AG08396 (cell line): ENCODE measurements at places on chromosomes 7 and 10.

DNA sequence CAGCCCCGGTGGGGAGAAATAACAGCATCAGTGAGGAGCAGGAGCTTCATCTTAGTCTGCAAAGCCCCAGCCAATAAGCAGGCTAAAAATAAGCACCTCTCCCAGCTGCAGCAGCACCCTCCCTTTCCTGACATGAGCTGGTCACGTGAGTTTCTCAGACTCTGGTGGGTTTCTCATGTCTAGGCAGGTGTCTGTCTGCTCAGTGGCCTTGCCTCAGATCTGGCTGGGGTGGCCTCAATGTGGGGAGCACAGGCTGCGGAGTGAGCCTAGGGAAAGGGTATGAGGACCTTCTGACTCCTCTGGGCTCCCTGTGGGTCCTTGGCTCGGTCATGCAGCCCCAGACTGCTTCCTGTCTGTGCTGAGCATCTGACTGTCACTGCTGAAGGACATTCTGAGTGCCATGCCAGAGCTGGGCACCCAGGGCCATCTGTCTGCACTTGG lies 81.6 kb upstream of the LRRC4 start:
- no peak for DNase-seq

- no peak for DNase-seq
Observed at GRCh38 chr7:137196648-137197047, 146.9 kb downstream of the PTN start.

- DNase-seq: peak; percentile 88
Observed at GRCh38 chr7:130141161-130141883, 63.9 kb downstream of the TMEM209 start.

- DNase-seq: no peak
Observed at GRCh38 chr7:4964506-4964905, 5.5 kb upstream of the MMD2 start.

GRCh38 chr7:36600314-36600682 lies 124.0 kb downstream of the AOAH start:
- no peak for DNase-seq

DNA sequence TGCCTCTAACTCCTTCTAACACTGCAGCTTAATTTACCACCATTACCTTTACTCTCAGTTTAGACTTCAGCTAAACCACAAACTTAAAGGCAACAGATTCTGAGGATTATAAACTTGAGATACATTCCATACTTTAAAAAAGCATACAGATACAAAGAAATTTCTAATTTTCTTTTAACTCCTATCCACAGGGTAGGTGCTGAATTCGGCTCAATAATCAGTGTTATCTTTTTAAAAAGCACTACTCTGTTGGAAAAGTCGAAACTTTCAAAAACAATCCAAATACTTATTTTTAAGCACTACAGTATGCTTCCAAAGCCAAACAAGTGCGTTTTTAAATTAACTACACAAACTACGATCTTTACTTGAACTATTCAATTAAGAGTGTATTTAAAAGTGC lies 1.0 kb downstream of the SMNDC1 start:
- no peak for DNase-seq

- peak; percentile 86 for DNase-seq
Observed at GRCh38 chr7:141702047-141702567, at the start of gene DENND11. TSS of gene DENND11 (minus strand) at chr7:141702166. CDS start at chr7:141702153, 13 bp downstream.

GRCh38 chr10:11373717-11374171 lies 237.7 kb downstream of the USP6NL start:
- no peak for DNase-seq

- no peak for DNase-seq
Observed at GRCh38 chr7:99326408-99326782, 697 bp downstream of the ARPC1A start.

- DNase-seq: peak; percentile 12
Observed at GRCh38 chr7:17144322-17144721, 154.1 kb upstream of the AHR start.

DNA sequence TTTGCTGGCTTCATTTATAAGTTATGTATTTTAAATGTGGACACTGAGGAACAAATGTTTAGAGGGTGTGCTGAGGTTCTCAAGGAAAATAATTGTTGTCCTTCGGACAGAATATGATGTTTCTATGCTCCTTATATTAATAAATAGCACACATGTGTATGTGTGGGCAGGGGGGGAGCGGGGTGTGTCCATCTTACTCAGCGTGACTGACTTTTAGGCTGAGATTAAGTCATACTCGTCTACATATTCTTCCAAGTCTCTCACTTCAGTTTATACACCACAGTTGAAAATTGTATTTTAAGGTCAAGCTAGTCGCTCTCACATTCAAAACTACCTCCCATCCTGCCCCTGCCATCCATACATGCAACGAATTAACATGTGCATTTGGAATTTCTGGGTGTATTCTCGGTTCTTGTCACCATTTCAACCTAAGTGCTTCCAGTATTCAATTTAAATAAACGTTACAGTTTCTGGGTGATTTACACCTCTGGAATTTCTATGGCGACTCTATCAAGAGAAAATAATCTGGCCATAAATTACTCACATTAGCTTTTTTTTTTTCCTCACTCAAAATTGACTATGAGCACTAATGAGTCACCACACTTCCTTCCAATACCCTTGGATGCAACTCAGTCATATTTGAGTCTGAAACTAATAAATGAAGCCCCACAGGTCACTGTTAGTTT lies 3.3 kb downstream of the PCDH15 start:
- no peak for DNase-seq

DNA sequence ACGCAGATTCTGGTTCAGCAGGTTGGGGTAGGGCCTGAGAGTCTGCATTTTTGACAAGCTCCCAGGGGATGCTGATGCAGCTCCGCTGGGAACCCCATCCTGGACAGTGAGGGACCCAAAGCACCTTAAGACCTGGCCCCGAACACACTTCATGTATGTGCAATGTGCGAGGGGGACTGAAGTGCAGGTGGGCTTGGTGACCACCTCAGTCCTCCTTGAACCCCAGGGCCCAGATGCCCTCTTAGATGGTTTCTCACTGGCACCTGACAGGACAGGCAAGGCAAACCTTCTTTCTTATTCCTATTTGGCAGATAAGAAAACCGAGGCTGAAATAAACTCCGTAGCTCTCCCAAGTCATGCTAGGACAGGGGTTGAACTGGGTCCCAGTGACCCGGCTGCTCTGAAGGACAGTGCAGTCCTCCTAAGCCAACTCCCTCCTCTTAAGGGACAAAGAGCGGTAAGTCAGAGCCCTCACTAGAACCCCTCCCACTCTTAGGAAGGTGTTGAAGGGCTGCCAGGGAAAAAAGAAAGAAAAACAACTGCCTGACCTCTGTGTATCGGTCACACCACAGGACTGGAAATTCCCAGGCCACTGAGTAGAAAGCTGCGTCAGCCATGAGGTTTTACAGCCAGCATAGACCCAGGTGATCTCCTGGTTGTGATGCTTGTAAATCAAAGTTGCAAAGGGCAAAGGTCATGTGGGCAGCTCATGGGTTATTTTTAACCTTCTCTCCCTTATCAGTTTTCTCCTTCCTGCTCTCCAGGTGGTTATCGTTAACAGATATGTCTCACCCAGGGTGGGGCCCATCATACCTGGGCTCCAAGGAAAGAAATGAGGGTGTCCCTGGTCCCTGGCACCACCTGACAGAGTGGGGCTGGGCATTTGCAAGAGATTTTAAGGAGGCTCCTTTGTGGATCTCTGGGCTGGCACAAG lies 90.9 kb upstream of the SMNDC1 start:
- DNase-seq: peak; percentile 62

- DNase-seq: no peak
Observed at GRCh38 chr10:129501652-129502436, 34.8 kb downstream of the MGMT start.

- DNase-seq: no peak
Observed at GRCh38 chr7:36994456-36995112, 270.3 kb upstream of the AOAH start.

DNA sequence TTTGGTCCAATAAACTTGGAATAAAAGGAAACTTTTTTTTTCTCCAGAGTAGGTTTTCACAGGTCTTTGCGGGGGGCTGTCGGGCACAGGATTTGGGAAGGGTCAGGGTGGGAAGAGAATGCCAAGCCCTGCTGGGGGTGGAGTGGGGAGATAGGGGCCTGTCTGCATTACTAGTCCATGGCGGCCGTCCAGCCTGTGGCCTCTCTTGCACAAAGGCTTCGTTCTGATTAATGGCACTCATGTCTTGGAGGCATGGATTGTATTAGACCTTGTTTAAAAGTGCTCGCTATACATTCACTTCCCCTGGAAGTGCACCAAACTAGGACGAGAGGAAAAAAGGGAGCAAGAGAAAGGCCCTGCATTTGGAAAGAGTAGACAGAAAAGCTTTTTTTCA lies 37.2 kb downstream of the LRMDA start:
- DNase-seq: no peak

- DNase-seq: no peak
Observed at GRCh38 chr10:1425879-1426278, 311.4 kb downstream of the ADARB2 start.

- peak; percentile 5 for DNase-seq
Observed at GRCh38 chr7:135164357-135165061, 6.0 kb downstream of the CYREN start.

- no peak for DNase-seq
Observed at GRCh38 chr7:2032030-2032875, 200.5 kb downstream of the MAD1L1 start.

DNA sequence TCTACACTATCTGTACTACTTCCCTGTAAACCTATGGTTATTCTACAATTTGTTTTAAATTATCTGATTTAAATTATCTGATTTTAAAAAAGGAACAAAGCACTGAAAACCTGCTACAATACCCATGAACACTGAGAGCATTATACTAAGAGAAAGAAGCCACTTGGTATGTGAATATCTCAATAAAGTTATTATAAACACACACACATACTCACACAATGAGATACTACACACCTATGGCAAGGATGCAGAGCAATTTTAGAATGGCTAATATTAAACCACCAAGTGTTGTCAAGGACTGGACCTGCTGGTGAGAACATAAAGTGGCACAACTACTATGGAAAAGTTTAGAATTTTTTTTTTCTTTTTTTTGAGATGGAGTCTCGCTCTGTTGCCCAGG lies 82.7 kb downstream of the IGF2BP3 start:
- no peak for DNase-seq

DNA sequence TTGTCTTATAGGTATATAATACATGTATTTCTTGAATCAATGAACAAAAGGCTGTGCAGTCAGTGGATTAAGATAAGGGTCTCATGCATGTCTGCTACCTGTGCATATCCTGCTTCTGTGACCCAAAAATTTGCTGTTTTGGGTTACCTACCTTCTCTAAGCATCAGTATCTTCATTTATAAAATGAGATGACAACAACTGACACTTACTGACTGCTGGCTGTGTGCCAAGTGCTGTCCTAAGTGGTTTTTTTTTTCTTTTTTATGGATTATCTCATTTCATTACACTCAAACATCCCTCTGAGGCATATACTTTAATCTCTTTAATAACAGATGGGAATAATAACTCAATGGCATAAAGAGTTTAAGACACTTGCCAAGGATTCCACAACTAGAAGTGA lies 2.1 kb downstream of the PDK4 start:
- DNase-seq: no peak

DNA sequence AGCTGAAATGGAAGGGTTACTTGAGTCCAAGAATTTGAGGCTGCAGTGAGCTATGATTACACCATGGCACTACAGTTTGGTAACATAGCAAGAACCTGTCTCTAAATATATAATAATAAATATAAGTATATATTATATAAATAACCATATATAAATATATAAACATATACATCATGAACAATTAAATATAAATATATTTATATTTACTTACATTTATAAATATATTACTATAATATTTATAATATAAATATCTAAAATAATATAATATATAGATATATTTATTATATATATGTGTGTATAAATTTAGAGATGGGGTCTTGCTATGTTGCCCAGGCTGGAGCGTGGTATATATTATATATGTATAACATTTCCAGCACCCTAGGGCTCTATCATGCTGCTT lies 42.4 kb upstream of the LYZL1 start:
- DNase-seq: no peak

- DNase-seq: no peak
Observed at GRCh38 chr7:42233171-42233570, 3.8 kb downstream of the GLI3 start.
